Activated T-cell treated with anti-CD3 and anti-CD28 coated beads for 1 hour (primary cell): ENCODE measurements at places on chromosomes 3 and 15.

GRCh38 chr3:76652524-76652923, 387.4 kb upstream of the ROBO2 start:
- DNase-seq: no peak

- DNase-seq: no peak
Measured at GRCh38 chr15:25246641-25247406, 192.0 kb downstream of the UBE3A start.

- no peak for DNase-seq
Measured at GRCh38 chr15:74808078-74808839, 4.4 kb upstream of the LMAN1L start.

GRCh38 chr3:195173657-195174056, 97.3 kb downstream of the XXYLT1 start:
- no peak for DNase-seq

- DNase-seq: no peak
Measured at GRCh38 chr3:66031102-66031698, 7.5 kb downstream of the MAGI1 start.

GRCh38 chr3:37918627-37919026, 56.9 kb downstream of the CTDSPL start:
- DNase-seq: no peak

- no peak for DNase-seq
Measured at GRCh38 chr3:100548053-100548452, 55.6 kb downstream of the TMEM45A start.

DNA sequence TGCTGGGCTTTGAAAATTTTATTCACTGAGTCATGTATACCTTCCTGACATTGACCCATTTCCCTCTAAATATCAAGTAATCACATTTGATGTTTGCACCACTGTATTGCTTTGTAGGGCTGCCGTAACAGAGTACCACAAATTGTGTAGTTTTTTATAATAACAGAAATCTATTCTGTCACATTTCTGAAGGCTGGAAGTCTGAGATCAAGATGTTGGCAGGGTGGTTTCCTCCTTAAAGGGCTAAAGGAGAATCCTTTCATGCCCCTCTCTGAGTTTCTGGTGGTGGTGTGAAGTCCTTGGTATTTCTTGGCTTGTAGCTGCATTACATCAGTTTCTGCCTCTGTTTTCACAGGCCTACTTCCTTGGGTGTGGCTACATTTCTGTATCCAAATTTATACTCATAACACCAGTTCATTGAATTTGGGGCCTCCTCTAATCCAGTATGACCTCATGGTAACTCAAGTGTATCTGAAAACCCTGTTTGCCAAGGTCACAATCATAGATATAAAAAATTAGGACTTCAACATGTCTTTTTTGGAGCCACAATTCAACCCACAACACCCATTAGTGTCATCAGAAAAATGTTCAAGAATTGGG, 29.1 kb upstream of the ST6GAL1 start:
- no peak for DNase-seq

GRCh38 chr3:189838291-189838690, 207.1 kb downstream of the TP63 start:
- no peak for DNase-seq

GRCh38 chr3:40891186-40891585, 308.1 kb upstream of the CTNNB1 start:
- no peak for DNase-seq

DNA sequence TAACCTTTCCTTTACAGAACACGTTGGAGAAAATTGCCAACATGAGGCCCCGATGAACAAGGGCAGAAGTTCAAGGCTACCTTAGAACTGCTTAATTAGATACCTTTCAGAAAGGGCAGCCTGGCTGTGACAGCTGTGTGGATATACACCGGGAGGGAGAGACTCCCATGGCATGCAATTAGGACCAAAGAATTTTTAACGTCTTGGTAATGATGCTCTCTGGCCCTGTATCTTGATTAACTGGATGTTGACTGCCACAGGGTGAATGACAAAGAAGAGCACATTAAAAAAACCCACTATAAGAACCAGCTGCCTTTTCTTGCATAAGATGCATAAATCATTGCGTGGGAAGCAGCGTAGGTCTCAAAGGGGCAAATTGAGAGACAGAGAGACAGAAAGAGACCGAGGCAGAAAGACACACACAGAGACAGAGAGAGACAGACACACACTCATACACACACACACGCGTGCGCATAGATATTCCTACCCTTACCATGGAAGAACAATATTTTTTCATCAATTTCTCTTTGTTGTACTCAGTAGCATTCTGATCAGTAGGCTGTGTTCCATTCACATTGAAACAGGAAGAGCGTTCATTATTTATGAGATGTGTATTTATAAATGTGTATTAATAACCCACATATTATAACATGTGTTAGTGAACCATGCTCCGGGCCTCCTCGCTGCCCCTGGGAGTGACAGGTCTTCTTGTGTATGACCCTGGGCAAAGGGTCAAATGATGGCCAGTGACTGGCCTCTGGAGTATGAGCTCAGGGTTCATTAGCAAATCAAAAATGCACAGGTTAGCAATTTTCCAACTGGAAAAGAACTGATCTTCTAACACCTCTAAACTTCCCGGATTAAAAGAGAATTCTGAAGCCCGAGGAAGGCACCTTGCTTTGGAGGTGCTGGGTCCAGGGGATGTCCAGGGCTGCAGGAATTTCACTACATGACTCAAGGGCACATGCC, 118.8 kb downstream of the NSMCE3 start:
- no peak for DNase-seq
